ENCODE measurements at places on chromosomes 11 and 22.

GRCh38 chr22:50218996-50219727 is 18.4 kb downstream of the SELENOO start:
- DNase-seq = no peak

DNA sequence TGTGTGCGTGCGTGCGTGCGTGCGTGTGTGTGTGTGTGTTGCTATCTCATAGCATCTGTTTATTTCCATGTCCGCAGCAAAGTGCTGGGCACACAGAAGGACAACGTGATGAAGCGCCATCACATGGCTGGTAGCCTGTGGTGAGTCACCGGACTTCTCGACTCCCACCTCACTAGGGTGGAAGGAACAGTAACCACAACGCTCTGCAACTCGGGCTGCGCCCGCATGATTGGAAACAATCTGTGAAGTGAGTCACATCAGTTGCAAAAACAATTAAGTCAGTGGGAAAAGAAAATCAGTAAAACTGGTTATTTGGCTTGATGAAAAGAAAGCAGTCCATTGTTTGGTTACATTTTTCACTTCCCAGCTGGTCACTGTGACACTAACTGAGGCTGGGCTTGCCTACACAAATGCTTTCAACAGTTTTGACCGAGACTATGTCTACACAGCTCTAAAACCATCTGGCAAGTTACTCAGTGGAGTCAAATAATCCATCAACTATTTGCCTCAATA is 437.3 kb upstream of the CADM1 start:
- no peak for DNase-seq

GRCh38 chr11:43879789-43880639 is 617 bp upstream of the ALKBH3 start:
- DNase-seq = no peak

DNA sequence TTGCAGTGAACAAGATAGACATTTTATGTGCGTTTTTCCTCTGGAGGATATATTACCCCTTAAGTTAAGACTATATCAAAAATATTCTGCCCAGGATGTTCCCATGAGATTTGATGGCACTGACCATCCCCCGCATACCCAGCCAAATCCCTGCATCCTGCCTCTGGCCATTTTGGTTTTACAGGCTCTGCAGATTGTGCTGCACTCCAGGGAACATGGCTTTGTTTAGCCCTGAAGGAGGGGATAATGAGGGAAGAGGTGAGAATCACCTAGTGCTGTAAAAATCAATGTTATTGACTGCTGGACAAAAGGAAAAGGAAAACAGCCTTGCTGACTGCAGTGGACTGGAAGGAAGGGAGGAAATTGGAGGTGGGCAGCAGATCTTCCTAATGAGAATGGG is 717.4 kb downstream of the DLG2 start:
- DNase-seq = no peak

DNA sequence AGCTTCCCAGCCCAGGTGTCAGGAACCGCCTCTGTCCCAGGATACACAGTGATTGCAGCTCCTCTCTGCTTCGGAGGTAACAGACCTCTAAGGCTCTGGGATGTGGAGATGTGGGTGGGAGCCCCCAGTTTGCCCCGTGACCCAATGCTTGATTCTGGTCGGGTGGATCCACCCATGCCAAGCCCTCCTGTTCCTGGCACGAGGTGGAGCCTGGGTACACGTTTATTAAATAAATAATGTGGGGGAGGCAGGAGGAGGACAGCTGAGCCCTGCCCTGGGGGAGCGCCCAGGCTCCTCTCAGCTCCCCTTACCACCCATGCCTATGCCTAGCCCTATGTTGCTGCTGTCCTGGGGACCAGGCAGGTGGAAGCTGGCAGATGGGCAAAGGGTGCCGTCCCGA is 16.0 kb downstream of the ARHGEF17 start:
- no peak for DNase-seq

- DNase-seq = peak; percentile 31
Observed at GRCh38 chr11:64489831-64490441, 101.1 kb upstream of the SLC22A12 start.

- DNase-seq = no peak
Observed at GRCh38 chr11:24082860-24083259, 414.0 kb upstream of the LUZP2 start.

- no peak for DNase-seq
Observed at GRCh38 chr11:118136801-118137200, 15.8 kb downstream of the SCN4B start.

DNA sequence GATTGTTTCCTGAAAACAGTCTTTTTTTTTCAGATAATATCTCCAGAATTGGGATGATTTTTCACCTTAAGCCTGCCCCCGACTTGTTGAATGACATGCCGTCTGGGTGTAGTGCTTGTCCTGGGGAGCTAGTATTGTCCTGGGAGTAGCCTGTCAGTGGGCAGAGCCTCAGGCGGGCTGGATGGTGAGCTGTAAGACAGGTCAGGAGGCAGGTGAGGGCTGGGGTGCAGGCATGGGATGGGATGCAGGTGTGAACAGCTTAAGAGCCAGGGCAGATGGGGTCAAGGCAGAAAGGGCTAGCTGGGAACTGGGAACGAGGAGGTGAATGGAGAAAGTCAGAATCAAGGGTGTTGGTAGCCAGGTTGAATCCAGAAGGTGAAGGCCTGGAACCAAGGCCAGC is 200.2 kb downstream of the CSNK2A3 start:
- no peak for DNase-seq

GRCh38 chr11:131691181-131692041 is 321.0 kb downstream of the NTM start:
- no peak for DNase-seq

DNA sequence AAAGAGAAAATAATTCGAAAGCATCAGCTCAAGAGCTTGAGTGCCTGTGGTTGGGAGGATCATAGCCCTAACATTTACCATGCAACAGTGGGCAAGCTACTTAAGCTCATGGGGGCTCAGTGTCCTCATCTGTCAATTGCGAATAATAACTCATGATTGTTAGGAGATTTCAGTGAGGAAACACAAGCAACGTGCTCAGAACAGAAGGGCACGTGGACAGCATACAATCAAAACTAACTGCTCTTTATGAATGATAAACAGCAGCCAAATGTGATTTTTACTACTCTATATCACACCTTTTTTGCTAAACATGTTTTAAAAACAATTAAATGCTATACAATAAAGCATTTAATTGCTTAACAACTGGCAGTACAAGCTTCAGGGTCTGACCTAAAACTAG is 310.1 kb upstream of the NARS2 start:
- DNase-seq = no peak

GRCh38 chr22:38873469-38874411 is 1.7 kb upstream of the CBX6 start:
- DNase-seq = peak; percentile 18

GRCh38 chr11:82539669-82540068 is 194.0 kb downstream of the FAM181B start:
- no peak for DNase-seq

GRCh38 chr11:57475671-57476046 is 15.3 kb downstream of the RTN4RL2 start:
- DNase-seq = no peak

- no peak for DNase-seq
Observed at GRCh38 chr11:70049045-70049444, 29.1 kb upstream of the ANO1 start.

GRCh38 chr11:71075871-71076420 is 176.4 kb downstream of the SHANK2 start:
- DNase-seq = no peak

GRCh38 chr11:94926698-94927237 is 46.6 kb downstream of the CWC15 start:
- DNase-seq = no peak

DNA sequence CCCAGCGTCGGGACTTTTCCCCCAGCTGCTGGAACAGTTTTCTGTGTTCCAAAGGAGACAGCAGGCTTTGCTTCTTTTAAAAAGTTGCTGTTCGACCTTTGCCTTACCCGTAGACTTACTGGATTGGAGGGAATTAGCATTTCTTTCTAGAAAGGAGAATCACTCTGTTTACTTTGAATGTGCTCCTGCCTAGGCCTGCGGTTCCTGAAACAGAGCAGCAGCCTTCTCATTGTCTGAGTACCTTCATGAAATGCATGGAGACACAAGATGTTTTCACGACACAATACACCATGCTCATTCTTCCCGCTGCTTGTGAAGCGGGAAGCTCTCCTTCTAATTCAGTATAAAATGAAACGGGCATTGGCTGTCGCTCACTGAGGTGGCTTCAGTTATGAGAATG is 196.2 kb downstream of the TBC1D22A start:
- DNase-seq = no peak

GRCh38 chr22:44247923-44248892 is 64.5 kb downstream of the SHISAL1 start:
- DNase-seq = no peak

- DNase-seq = peak; percentile 91
Observed at GRCh38 chr11:102452461-102453301, at the start of gene TMEM123. Gene TMEM123 (minus strand): TSS chr11:102452765. CDS start chr11:102452623, 142 bp downstream.

DNA sequence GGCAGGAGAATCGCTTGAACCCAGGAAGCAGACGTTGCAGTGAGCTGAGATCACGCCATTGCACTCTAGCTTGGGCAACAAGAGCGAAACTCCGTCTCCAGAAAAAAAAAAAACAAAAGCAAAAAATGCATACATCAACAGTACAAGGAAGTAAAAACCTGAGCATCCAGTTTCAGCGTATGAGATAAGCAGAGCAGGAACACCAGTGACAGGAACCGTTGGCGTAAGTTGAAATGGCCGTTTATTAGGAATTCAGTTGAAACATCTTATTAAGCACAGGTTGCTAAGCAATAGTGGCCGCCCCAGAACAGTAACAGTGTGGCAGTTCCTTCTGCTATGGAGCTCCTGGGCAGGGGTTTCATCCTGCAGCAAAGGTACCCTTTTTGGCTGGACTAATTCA is 4.0 kb upstream of the L3MBTL2 start:
- no peak for DNase-seq

- DNase-seq = no peak
Observed at GRCh38 chr11:42913731-42914130, 398.1 kb upstream of the API5 start.

- DNase-seq = no peak
Observed at GRCh38 chr11:122038543-122038942, 77.5 kb downstream of the BLID start.

DNA sequence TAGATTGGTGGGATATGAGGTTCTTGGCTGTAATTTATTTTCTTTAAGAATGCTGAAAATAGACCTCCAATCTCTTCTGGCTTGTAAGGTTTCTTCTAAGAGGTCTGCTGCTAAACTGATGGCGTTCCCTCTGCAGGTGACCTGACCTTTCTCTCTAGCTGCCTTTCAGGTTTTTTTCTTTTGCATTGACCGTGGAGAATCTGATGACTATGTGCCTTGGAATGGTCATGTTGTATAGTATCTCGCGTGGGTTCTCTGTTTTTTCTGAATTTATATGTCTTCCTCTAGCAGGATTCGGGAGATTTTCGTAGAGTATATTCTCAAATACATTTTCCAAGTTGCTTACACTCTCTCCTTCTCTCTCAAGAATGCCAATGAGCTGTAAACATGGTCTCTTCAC is 122.2 kb downstream of the DDX10 start:
- no peak for DNase-seq

GRCh38 chr11:6142936-6143335 is 27.2 kb downstream of the OR52B2 start:
- no peak for DNase-seq

GRCh38 chr11:128187835-128188234 is 399.5 kb downstream of the ETS1 start:
- no peak for DNase-seq

- DNase-seq = no peak
Observed at GRCh38 chr11:85663080-85663752, 1.7 kb downstream of the CREBZF start.

DNA sequence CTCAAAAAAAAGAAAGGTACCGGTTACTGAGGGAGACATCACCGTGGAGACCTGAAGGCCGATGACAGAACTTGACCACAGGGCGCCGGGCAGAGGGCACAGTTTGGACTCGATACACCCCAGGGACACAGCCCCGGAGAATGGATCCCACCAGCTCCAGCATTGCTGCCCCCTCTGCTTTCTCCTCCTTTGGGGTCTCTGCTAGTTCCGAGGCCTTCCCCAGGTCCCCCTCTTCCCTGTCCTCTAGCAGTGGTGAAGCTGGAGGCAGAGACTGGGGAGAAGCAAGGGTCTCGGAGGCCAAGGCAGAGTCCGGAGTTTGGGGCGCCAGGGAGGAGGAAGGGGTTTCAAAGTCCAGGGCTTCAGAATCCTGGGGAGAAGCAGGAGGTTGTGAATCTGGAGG is 4.8 kb upstream of the EEF1G start:
- DNase-seq = no peak

DNA sequence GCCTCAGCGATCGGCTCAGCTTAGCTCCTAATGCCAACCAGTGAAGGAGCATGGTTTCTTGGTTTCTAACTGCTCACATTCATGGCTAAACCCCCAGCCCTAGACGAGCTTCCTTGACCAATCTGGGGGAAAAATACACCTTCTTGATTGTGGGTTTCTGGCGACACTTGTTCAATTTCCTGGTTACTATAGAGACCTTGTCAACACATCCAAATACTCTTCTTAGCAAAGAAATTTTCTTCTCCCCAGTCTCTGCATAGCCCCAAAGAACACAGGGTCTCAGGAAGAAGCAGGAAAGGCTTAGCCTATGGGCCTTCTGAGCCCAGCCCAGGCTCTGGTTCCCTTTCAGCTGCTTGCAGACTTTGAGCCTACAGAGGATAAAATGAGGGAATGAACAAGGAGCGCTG is 88.5 kb upstream of the SYT13 start:
- DNase-seq = no peak

DNA sequence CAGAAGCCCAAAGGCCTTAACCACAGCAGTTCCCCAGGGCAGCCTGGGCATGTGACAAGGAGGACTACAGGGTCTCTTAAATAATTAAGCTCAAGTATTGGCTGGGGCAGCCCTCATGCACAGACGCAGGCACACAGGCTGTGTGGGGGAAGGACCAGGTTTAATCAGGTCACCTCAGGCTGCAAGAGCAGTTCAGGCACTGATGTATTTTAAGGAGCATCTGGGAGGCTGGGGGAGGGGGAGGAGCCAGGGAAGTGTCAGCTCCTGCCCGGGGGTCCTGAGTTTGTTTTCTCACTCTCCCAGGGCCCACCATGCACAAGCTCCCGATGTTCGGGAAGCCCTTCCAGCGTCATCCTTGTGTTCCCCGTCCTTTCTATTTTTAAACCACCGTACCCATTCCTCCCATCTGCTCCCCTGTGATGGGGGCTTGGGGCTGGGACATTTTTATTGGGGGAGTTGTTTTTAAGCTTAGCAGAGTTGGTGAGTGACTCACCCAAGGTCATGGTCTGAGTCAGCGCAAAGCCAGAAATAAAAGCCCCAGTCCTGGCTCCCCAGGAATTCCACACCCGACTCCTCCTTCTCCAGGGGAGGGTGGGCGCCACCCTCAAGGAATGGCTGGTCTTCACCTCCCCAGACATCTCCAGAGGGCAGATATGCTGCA is 2.4 kb downstream of the CSDC2 start:
- no peak for DNase-seq

- DNase-seq = no peak
Observed at GRCh38 chr22:32546496-32546895, 71.9 kb downstream of the FBXO7 start.

GRCh38 chr11:78231962-78232501 is 43.3 kb downstream of the USP35 start:
- no peak for DNase-seq

- DNase-seq = no peak
Observed at GRCh38 chr22:19066531-19067271, 55.5 kb downstream of the DGCR2 start.

Data from T-cell (primary cell).